CD4-positive, alpha-beta T cell treated with Interleukin-4 for 1 hour (primary cell): ENCODE measurements at places on chromosomes 5 and 9.

DNA sequence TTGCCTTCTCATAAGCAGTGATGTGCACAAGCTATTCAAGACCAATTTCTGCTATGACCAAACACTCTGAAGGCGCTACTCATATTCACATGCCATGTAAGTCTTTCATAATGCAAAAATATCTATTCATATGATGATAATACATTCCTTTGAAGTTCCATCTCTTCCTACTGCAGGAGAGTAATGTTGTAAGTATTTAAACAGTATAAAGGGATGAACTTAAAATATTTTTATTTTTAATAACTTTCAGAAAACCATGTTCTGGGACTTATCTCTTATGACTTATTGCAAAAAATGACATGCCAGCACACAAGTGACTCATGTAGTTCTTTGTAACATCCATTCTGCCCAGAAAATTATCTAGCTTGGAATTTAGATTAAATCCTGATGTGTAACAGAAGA lies 376.4 kb downstream of the KCTD16 start:
- DNase-seq: no peak

- DNase-seq: no peak
These were observed 561.2 kb upstream of the SGCD start for GRCh38 chr5:155765715-155766114.

GRCh38 chr9:17900606-17901005 lies 321.7 kb downstream of the SH3GL2 start:
- no peak for DNase-seq

- DNase-seq: no peak
These were observed 117.0 kb downstream of the CARTPT start for GRCh38 chr5:71836084-71836483.

DNA sequence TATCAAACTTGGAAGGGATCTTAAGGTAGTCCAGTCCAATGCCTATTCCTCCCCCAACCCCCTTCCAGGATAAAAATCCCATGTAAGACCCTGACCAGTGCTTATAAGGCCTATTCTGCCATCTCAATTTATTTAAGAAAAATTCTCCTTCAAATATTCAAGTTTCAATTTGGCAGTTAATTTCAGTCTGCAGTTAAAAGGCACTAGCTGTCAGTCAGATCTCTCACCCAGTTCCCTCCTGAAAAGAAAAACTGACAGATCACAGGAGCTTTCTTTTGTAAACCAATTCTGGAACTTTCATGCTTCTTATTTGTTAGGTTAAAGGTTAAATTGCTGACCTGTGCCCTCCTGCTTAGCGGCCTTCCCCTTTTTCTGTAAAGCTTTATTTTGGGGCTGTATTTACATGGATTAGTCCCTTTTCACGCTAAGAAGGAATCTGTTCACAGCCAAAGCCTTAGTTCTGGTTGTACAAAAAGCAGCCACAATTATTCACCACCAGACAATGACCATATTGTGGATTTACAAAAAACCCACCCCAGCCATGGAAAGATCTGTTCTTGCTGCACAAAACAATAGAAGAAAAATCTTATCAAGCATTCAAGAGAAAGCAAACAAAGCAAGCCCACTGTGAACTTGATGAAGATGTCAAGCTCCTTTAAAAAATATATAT lies 68.7 kb downstream of the DENND1A start:
- DNase-seq: no peak
